AML-193 (cell line): ENCODE measurements at places on chromosomes 3 and 15.

DNA sequence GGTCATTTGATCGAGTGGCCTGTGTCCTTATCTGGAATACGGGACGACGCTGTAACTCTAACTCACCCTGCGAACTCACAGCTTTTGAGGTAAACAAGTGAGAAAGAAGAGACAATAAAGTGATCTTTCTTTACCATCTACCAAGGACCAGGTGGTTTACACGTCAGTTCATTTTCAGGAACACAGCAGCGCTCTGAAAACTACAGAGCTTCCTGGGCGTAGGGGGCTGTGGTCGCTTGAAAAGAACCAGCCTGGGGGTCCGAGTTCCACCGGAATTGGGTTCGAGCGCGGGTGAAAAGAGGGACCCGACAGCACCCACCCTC, 357 bp downstream of the KIAA1143 start:
- peak; percentile 17 for DNase-seq

GRCh38 chr3:66138336-66139313, 82.2 kb upstream of the SLC25A26 start:
- DNase-seq, result peak; percentile 13

GRCh38 chr3:112629425-112629824, 11.5 kb downstream of the CCDC80 start:
- DNase-seq, result no peak

- no peak for DNase-seq
Observed at GRCh38 chr15:81255958-81256320, 59.3 kb downstream of the IL16 start.

- no peak for DNase-seq
Observed at GRCh38 chr15:53110999-53111398, 320.9 kb upstream of the ONECUT1 start.

- DNase-seq, result no peak
Observed at GRCh38 chr3:96991800-96992365, 177.5 kb downstream of the EPHA6 start.

GRCh38 chr3:123350971-123351370, 97.9 kb downstream of the ADCY5 start:
- no peak for DNase-seq

DNA sequence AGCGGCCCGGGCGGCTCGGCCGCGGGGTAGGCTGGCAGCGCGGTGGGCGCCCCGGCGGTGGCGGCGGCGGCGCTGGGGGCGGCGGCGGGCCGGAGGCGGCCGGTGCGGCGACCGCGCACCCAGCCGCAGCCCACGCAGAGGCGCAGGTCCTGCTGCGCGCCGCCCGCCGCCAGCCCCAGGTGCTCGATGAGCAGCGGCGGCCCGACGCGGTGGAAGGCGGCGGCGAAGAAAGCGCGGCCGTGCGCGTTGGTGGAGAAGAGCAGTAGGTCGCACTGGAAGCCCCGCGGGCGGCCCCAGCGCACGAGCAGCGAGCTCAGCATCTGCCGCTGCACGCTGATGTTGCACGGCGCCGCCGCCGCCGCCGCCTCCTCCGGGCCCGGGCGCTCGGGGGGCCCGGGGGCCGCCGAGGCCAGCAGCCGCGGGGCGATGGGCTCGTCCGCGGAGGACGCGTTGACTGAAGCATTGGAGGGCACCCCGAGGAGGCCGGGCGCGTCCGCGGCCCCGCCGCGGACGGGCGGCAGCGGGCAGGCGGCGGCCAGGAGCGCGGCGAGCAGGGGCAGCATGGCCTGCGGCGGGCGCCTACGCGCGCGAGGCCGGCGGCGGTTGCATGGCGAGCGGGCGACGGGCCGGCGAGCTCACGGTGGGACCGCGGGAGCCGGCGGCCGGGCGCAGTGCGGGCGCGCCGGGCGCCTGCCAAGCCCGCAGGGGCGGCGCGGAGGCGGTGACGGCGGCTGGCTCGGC, 452 bp downstream of the TMEM158 start:
- DNase-seq, result peak; percentile 34

- DNase-seq, result no peak
Observed at GRCh38 chr3:177764377-177764912, 567.2 kb upstream of the TBL1XR1 start.

- no peak for DNase-seq
Observed at GRCh38 chr15:85334241-85334640, 46.2 kb upstream of the AKAP13 start.

- DNase-seq, result no peak
Observed at GRCh38 chr15:46471096-46471495, 836.3 kb downstream of the SQOR start.

GRCh38 chr15:23599053-23599452, 33.6 kb downstream of the MKRN3 start:
- DNase-seq, result no peak

GRCh38 chr3:10185804-10186762, 21.4 kb downstream of the IRAK2 start:
- peak; percentile 20 for DNase-seq

DNA sequence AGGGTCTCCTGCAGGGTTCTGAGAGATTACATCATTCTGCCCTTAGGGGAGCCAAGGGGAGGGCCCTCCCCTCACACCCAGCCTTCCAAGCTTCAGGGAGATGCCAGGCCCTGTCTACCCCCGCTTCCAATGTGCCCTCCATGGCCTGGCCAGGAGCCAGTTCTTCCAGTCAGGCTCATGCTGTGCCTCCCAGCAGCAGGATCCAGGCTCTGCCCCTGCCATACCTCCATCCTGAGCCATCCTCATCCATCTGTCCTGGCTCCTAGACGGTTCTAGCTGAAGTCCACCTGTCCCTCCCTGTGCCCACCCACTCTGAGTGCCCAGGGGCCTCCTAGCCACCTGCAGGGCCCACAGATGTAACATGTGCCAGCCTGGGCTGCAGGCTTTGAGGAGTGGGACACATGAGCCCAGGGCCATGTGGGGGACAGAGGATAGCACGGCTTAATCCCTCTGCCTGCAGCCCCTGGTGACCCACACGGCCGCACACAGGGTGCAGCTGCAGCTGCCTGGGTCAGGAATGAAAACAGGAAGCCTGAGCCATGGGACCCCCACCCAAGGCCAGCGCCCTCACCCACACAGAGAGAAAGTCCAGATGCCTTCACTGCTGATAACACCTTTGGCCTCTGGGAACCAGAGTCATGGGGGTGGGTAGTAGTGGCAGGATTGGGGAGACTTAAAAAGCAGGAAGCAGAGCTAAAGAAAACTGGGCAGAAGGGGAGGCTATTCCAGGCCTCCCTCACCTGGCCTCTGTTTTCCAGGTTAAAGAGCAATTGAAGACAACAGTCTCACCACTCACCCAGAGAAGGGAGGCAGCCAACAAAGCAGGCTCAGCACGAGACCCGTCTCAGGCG, 11.8 kb downstream of the PLCD1 start:
- no peak for DNase-seq

DNA sequence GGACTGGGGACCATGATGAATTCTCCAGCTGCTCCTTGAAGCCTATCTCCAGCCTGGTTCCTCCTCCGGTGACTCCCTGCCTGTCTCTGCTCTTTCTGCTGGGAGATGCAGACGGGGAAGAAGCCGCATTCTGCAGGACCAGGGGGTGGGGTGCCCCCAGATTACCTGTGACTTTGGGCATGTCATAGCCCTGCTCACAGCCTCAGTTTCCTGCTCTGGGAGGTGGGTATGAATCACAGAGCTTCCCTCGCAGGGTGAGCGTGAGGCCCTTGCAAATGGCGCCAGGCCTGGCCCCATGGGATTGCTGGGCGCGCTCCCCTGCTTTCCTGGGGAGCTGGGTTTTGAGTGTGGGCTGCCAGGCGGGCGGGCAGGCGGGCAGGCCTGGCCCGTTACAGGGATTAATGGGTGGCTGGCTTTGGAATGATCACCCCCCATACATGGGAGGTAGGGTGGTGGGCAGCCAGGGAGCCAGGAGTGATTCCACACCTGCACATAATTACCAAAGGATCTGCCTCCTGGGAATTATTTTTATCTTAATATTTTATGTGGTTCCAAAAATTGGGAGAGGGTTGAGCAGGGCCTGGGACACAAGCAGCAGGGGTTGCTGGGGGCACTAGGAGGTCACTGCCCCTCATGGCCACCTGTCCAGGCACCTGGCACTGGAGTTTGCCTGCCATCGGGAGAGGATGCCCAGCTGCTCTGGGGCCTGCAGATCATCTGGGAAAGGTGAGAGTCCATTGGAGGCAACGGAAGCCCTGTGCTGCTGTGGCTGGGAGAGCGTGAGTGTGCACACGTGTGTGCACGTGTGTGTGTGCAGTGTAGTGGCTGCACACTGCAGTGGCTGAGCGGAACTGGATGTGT, 106.8 kb downstream of the WNT7A start:
- DNase-seq, result no peak

DNA sequence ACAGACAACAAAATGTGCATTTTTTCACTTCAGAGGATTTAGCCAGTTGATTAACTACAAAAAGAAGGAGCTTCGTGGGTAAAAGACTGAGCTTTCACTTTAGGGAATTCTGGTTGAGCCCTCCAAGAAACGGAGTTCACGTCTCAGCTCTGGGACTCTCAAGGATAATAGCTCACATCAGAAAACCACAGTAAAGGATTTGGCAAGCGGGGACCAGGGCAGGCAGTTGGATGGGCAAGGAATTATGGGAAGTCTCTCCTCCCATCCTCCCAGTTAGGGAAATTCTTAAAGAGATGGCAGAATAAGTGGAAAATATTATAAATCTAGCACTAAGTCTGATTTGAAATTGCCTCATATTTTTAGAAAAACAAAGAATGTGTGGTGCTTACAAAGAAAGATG, 188.3 kb upstream of the EOMES start:
- DNase-seq, result no peak

DNA sequence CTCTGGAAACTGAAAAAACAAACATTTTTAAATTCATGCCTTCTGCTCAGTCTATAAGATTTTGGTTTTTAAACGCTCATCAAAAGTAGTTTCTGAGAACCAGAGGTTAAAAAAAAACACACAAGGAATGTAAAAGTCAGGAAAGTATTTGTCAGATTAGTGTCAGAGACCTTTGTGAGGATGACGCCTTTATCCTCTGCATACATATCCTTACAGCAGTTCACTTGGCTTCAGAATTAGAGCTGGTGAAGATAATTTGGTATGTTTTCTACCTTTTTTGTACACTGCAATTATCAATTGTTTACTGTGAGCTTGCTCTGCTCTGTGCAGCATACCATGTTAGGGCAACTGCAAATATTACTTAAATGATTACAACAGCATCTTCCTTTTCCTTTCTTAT, 8.3 kb downstream of the PRTG start:
- DNase-seq, result no peak

DNA sequence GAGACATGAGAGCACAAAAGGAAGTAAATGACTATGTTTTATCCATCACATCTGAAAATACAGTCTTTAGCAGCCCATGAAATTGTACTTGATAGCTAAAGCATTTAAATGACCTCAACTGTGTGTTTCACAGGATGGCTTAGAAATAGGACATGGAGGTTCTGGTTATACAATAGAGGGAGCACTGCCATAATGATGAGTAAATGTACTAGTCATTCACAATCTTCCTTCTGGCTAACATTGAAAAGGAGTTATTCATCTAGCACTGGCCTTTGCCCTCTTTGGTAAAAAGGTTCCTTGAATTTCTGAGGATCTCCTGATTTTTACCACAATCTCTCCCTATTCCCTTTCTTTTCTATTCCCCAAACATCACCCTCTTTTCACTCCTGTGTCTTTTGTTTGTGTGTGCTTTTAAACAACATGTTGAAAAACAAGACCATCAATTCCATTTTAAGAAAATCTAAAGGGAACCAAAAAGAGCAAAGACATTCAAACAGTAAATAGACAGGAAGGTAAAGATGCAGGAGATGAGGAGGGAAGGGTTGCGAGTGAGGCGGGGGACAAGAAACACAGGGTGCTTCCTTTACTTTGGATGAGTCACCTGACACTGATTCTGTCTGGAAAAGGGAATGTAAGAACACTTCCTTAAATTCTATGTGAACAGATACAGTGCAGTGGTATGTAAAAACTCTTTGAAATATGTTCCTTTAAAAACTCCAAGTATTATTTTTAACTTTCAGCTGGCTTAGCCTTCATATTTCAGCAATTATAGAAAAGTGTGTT, 619.0 kb downstream of the MECOM start:
- DNase-seq, result no peak

- no peak for DNase-seq
Observed at GRCh38 chr15:101042320-101042719, 123.2 kb downstream of the LRRK1 start.

- DNase-seq, result peak; percentile 53
Observed at GRCh38 chr15:100918034-100918689, 995 bp upstream of the LRRK1 start.

DNA sequence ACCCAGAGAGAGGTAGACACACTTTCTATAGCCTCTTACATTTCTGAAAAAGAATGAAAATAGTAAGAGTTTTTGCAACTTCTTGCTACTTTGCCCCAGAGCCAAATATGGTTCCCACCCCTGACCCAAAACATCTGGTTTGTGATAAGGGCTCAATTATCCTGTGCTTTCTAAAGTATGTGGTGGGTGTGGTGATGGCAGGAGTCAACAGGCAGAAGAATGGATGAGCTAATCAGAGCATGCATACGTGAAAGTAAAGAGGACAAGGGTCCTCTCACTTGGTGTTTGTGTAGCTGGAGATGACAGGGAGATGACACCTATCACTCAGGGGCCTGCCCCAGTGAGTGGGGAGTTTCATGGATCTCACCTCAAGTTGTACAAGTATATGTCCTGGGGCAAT, 19.1 kb downstream of the KBTBD8 start:
- DNase-seq, result no peak

DNA sequence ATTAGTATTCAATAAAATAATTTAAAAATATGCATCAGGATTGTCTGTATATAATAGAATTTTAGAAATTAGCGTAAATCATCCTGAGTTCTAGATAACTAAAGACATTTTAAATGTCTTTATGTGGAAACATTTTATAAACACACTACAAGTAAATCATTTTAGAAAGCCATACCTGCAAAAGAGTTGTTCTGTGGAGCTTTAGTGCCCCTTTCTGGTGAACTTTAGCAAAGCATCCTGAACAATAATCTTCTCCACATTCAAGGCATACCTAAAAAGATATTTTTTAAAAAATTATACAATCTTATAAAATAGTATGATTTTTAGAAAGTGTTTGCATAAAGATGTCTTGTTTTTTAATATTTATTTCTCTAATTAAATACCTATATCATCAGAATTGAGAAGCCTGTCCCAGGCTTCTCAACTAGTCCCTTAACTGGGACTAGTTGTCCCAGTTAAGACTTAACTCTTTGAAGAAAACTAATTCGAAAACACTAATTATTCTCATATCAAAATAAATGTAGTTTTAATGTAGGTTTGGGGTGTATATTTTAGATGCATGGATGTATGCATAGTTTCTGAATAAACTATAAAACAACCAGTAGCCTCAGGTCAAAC, 29.7 kb downstream of the ZBBX start:
- peak; percentile 61 for DNase-seq

DNA sequence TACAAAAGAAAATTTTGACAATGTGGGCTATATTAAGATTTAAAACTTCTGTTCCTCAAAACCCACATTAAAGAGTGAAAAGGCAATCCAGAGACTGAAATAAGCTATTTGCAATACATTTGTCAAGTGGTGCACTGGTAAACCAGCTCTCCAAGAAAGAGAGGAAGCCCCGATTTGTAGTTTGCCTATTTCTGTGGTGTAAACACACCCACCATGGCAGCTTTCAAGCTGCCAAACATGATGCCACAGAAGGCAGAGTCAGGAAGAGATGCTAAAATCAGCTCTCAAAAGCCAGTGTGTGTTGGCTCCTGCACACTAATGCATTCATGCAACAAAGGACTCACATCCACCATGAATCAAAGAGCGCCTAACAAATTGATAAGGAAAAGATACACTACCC, 17.5 kb downstream of the RFTN1 start:
- no peak for DNase-seq
